ENCODE measurements at places on chromosomes 7 and 10.

DNA sequence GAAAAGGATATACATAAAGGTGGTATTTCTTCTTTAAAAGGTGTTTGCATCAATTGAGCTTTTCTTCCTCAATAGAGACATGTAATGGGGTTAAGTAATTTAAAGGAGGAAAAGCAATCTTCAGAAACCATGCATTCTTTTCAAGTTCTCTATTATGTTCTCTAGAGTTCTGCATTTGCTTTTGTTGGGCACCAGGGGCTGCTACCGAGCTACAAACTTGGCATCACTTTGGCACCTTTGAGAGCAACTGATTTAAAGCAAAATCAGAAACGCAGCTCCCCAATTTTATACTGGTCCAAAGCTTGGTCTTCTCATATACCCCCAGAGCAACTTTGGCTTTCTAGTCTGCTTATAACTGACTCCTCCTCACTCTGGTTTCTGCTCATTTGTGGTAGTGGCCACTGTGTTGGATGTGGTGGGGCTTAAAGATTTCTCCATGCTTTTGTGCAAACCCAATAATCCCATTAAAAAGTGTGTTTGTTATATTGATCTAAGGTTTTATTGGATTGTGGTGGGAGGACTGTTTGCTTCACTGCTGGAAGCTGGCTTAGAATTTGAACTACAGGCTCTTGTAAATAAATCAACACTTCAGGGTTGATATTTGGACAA is 712.1 kb downstream of the PHTF2 start:
- DNase-seq, result no peak

- DNase-seq, result no peak
Observed at GRCh38 chr7:96921771-96922170, 83.6 kb upstream of the DLX6 start.

- no peak for DNase-seq
Observed at GRCh38 chr7:135682191-135682590, 19.9 kb downstream of the STMP1 start.

GRCh38 chr10:110851020-110851612 is 20.6 kb upstream of the PDCD4 start:
- no peak for DNase-seq

DNA sequence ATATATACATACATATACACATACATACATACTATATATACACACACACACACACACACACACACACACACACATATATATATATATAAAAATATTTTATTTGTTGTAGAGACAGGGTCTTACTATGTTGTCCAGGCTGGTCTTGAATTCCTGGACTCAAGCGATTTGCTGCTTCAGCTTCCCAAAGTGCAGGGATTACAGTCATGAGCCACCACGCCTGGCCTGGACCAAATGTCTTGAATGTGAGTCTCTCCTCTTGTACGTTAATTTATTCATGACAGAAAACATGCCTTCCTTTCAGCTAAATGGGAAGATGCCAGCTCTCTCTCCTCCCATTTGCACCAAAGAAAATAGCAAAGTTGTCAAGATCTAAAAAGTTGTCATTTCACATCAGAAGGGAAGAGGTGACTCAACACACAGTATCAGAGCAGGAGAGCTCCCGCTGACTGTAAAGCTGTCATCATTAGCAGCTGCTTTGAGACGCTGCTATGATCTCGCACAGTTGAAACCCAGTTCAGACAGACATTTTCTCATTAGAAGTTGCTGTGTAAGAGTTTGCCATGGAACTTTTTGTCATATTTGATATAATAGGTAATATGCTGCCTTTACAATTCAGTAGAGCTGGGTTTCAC is 224.3 kb downstream of the SFMBT2 start:
- DNase-seq, result no peak

- no peak for DNase-seq
Observed at GRCh38 chr10:103616705-103617601, 123.4 kb downstream of the NEURL1 start.

- DNase-seq, result no peak
Observed at GRCh38 chr10:44051091-44051490, 333.8 kb downstream of the CXCL12 start.

- no peak for DNase-seq
Observed at GRCh38 chr7:80885757-80886156, 33.1 kb downstream of the SEMA3C start.

- DNase-seq, result no peak
Observed at GRCh38 chr7:27605689-27606269, 56.9 kb downstream of the HIBADH start.

DNA sequence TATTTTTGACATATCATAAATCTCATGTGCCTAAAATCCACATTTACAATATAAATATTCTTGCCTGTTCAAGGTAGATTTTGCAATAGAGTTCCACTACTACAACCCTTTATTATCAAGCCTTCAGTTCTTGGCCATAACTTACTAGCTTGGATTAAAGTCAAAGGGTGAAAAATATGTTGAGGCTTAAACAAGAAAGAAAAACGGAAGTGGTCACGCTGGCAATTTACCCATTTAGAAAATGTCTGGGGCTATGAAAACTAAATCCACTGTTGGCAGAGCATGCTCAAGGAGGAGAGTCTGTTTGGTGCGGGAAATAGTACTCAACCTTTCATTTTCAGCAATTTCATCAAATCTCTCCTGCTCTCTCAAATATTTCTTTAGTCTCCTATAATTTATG is 209.8 kb upstream of the RHOBTB1 start:
- DNase-seq, result no peak
